ENCODE measurements at places on chromosomes 4 and X.
A peak's percentile ranks its signal among the peaks of the same experiment; 100 is the strongest.

DNA sequence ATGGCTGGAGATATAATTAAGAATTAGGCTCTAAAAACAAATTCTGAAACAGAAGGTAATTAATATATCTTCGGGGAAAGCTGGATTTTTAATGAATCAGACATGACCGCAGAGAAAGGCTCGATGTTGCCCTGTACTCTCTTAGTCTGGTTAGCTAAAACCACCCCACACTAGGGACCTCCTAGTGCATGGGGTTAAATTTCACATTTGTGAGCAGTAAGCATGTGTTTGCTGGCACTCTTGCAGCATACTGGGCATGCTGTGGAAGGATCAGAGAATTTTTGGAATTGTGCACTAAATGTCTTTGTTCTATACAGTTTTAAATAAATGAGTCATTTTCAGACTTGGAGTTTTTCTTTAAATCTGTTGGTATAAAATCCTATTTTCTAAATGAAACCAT lies 475.6 kb upstream of the FTHL17 start:
- no peak for DNase-seq

DNA sequence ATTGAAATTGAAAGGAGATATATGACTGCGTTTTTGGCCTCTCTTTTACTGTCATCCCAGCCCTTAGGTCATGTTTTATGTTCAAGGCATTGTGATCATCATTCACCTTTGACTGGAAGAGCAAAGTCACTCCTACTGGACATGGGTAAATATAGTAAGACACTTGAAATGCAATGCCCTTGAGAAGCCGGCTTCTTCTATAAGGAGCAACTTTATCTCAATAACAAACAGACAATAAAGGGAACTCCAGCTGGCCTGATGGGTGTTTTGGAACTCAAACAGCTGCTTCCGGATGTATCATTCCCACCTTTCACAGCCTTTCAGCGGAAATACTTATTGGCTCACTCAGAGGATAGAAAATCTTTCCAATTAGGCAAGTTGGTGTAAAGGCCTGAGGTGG lies 65.1 kb upstream of the C4orf54 start:
- DNase-seq: no peak

DNA sequence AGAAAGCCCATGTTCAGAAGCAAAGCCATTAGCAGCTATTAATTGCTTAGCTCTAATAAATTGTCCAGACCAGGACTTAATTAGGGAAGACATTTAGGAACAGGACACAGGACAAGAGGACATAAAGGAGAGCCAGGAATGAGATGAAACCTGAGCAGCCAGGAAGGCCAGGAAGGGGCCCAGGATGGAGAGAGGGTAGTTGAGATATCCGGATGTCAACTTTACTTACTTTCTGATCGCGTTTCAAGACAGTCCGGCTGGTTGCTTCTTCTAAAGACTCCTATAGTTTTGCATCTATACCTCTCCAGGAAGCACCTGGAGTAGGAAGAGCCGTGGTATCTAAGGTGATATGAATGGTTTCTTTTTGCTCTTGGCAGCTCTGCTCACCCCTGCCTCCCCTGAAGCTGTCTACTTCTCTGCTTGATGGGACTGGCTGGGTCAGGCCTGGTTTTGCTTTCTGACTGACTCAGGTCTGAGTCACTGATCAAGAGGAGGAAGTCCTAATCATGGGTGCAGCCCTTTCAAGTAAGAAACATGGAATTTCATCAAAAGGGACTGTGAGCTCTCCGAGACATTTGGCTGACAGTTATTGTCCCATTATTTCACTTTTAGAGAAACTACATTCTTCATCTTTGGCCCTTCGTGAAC lies 733.3 kb downstream of the RPA4 start:
- DNase-seq: no peak

- no peak for DNase-seq
These were observed 122.9 kb upstream of the FMR1 start for GRCh38 chrX:147788641-147789350.

DNA sequence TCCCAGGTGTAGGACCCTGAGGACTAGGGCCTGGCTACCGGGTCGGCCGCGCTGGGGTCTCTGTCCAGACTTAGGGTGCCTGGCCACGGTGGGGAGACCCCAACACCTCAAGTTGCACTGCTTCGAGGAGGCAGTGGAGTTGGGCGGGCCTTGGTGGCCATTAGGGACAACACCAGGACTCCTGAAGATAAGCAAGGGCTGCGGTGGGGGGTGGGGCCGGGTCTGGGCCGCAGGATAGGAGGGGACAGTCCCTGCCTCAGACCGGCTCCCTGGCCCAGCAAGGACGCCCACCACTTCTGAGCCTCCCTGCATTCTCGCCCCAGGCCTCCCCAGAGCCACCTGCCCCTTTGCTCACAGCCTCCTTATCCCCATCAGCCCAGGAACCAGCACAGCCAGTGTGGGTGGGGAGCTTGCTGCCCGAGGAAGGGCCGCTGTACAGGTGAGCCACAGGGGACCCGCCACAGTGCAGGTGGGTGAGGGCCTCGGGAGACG lies 5.5 kb upstream of the MXD4 start:
- no peak for DNase-seq

DNA sequence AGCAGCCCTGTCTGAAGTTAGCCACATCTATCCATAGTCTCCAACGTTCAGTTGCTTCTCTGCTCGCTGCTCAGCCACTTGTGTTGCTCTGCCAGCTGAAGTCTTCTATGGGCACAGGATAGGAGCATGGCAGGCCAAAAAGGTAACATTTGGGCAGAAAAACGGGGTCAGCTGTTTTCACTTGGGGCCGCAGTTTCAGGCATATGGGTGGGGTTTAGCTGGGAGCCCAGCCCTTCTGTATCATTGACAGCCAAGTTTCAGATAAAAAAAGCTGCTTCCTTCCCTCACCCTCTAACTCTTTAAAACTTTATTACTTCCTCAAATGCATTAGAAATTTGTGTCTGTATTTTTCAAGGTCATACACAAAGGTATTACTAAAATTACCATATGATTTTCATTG lies 18.4 kb upstream of the MANBA start:
- no peak for DNase-seq

DNA sequence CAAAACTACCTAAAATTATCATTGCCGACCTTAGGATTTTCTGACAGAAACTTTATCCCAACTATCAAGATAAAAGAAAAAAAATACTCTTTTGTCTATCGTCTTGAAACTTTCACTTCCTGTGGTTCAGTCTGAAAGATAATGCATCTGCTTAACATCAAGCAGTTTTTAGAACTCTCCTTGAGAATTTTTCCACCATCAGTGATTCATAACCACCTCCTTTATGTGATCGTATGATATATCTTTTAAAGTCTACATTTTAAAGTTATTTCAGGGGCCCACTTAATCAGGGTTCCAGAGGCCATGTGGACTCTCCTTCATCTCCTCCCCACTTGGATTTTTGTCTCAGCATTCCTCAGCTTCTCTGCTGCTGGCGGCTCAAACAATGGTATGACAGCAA lies 272.8 kb upstream of the TENM3 start:
- no peak for DNase-seq

DNA sequence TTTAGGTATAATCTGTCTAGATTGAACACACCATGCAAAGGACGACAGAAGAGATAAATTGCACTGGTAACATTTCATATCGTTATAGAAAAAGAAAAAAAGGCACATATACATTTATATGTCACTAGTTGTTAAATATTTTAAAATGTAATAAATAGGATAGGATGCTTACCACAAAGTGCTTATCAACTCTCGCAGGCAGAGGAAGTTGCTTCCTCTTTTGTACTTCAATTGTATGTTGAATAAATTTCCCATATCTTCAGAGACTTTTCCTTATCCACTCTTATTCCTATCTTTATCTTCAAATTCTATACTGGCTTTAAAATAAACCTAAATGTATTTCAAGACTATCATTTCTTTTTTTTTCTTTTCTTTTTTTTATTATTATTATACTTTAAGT lies 163.3 kb upstream of the SPOCK3 start:
- DNase-seq: no peak

DNA sequence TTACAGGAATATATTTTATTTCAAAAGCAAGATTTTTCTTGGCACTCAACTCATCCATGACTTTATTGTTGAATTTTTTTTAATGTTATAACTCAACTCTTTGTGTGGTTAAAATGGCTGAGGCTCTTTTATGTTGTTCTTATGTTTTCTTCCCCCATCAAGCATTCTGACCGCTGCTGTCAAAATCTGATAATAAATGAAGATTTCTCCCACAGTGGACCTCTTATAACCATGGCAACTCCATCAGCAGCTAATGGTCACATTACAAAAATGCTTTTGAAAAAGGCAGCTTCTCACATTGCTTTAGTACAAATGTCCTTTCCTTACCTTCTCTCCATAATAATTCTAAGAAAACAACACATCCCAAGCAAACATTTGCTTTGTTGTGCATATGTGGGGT lies 96.0 kb upstream of the ATOH1 start:
- no peak for DNase-seq

GRCh38 chr4:37664696-37665095 lies 21.5 kb downstream of the RELL1 start:
- DNase-seq: peak; percentile 55

GRCh38 chr4:113893546-113893945 lies 85.9 kb downstream of the ARSJ start:
- DNase-seq: no peak

DNA sequence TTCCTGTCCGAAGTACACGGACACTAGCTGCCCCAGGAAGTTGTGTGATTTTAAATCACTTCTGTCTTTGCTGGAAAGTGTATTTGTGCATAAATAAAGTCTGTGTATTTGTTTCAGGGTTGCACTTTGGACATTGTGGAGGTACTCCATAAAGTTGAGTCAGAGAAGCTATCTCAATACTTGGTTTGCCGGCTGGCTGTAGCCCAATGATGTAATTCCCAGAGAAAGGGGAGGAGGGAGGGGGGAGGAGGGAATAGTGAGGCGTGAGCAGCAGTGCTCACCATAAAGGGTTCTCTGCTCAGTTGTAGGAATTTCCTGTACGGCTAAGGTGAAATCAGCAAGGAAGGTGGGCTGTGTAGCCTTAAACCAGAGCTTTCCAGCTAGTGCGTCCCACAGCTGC lies 7.5 kb downstream of the APEX2 start:
- no peak for DNase-seq

- no peak for DNase-seq
These were observed 95.9 kb upstream of the DUSP21 start for GRCh38 chrX:44747969-44748368.

DNA sequence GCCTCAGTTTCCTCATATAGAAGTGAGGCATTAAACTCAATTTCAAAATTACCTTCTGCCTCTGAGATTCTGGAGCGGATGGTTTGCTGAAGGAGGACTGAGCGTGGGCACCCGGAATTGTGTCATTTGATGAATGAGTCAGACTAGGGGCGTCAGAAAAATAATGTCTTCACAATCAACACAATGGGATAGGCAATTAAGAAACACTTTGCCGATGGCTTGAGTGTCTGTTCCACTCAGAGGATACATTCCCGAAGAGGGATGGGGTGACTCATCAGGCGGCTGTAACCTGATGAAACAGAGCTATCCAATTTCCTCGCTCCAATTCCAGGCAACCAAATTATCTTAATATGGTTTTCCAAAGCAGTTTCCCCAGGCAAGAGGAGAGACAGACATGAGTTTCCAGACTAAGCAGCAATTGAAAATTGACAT lies 1.2 kb upstream of the CHRNA9 start:
- peak; percentile 29 for DNase-seq

DNA sequence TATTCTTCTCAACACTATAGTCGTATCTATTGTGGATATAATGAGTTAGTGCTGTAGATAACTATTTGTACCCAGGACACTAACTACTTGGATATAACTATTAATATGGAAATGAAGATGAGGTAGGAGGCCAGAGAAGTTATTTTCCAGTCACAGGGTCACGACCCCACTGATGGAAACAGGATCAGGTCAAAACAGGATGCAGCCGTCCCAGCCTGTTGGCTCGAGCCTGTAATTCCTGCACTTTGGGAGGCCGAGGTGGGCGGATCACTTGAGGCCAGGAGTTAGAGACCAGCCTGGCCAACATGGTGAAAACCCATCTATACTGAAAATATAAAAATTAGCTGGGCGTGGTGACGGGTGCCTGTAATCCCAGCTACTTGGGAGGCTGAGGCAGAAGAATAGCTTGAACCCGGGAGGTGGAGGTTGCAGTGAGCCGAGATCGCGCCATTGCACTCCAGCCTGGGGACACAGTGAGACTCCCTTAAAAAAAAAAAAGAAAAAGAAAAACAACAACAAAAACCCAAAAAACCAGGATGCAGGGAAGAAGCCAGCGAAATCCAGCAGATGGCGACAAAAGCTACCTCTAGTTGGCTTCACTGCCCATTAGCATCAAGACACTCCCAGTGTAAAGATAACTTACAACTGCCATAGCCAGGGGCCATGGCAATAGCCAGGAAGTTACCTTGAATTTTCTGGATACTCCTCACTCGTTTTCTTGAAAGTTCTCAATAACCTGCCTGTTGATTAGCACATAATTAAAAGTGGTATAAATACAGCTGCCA lies 37.9 kb upstream of the NKAP start:
- peak; percentile 51 for DNase-seq

- no peak for DNase-seq
These were observed 52.3 kb downstream of the SHOX start for GRCh38 chrX:682892-683291.

DNA sequence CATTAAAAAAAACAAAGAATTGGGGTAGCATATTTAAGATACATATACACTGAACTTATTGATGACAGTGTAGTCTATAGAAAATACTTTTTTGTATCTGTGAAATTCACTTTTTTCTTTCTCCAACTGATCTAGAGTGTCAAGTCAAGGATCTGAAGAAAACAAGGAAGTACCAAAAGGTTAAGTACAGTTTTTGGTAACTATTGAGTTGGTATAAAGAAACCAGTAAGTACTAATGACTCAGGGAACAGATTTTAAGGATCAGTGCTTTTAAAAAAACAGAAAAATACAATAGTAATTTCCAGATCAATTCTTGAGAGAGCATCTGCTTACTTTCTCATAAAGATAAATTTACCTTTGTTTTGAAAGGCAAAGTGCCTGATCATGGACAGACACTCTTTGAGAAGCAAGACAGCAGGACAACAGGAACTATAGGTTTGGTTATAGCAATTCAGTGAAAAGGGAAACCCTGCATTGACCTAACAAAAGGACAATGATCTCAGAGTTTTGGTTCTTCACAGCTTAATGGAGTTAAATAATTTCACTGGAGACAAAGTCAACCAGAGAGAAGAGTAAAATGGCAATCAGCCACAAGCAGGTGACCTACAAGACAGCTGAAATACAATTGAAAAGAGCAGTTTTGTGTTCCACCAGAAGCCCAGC lies 23.4 kb downstream of the TRMT10A start:
- no peak for DNase-seq

- no peak for DNase-seq
These were observed 9.1 kb downstream of the NSD2 start for GRCh38 chr4:1880332-1880731.

GRCh38 chrX:153476666-153477363 lies 6.4 kb upstream of the HAUS7 start:
- peak; percentile 78 for DNase-seq

- DNase-seq: no peak
These were observed 76.5 kb downstream of the HMX1 start for GRCh38 chr4:8795140-8795539.

DNA sequence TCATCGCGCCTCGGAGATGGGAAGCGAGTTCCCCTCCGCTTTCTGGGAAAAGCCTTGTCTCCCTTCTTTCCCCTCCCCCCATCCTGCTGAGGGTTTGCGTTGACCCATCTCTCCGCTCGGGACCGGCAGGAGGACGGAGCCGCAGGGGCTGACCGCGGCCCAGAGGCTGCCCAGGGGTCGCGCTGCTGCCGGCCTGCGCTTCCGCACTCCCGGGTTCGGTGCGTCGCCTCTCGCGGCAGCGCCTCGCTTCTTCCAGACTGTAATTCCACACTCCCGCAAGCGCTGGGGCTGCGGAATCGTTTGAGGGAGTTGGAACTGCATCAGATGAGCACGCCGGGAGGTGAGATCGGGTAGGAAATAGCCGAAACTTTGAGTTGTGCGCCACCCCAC lies 88.3 kb downstream of the BCOR start:
- peak; percentile 79 for DNase-seq

- DNase-seq: no peak
These were observed 538.1 kb downstream of the PPP4R3C start for GRCh38 chrX:26925088-26925487.
